ENCODE measurements at places on chromosomes 2 and 18. TPM values are rescaled to one million over a fixed set of nuclear protein-coding genes. Genes with fewer than 3 reads are reported as not detected.

Gene G6PC2
- total RNA-seq: not detected

Gene OLA1
- total RNA-seq: 93.4 TPM

Gene HRH4
- not detected for total RNA-seq

Gene PSMA8
- total RNA-seq: not detected

Gene TXNDC2
- not detected for total RNA-seq

Gene PJVK
- total RNA-seq: 0.84 TPM

Gene ODC1
- total RNA-seq: 281 TPM

Gene BAZ2B
- total RNA-seq: 8.5 TPM

Gene DYNAP
- not detected for total RNA-seq

Gene SELENOI
- total RNA-seq: 10.3 TPM

Gene ACAA2
- 31.3 TPM for total RNA-seq

Gene KYNU
- total RNA-seq: 1.0 TPM

Gene LPIN1
- 67.4 TPM for total RNA-seq

Gene SCN7A
- total RNA-seq: 0.74 TPM

Gene MAP3K19
- not detected for total RNA-seq

Gene TUBB8B
- total RNA-seq: not detected

Data from bronchus fibroblast of lung (primary cell).